ENCODE measurements at places on chromosomes 5 and 9.

DNA sequence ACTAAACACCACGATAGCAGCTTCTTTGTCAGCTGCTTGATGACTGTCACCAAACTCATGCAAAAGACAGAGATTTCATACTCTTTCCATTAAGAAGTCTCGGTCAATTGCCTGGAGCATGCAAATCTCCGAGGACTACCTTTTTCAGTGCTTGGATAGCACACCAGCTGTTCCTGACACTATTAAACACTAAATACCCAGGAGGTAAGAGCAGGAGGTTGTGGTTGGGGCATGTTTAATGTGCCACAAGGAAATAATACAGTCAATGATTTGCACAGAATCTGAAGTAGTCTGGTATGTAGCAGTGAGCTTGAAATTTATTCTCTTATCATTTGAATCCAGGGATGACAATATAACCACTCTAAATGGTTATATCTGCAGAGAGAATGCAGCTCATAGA, 996.2 kb downstream of the CDH12 start:
- no peak for DNase-seq

GRCh38 chr9:82582693-82583092, 480.2 kb downstream of the RASEF start:
- no peak for DNase-seq

GRCh38 chr9:130473009-130473408, 28.2 kb downstream of the ASS1 start:
- DNase-seq = no peak

GRCh38 chr5:133265720-133266526, 214.1 kb downstream of the HSPA4 start:
- DNase-seq = no peak

GRCh38 chr9:13266167-13266566, 13.3 kb downstream of the MPDZ start:
- no peak for DNase-seq

DNA sequence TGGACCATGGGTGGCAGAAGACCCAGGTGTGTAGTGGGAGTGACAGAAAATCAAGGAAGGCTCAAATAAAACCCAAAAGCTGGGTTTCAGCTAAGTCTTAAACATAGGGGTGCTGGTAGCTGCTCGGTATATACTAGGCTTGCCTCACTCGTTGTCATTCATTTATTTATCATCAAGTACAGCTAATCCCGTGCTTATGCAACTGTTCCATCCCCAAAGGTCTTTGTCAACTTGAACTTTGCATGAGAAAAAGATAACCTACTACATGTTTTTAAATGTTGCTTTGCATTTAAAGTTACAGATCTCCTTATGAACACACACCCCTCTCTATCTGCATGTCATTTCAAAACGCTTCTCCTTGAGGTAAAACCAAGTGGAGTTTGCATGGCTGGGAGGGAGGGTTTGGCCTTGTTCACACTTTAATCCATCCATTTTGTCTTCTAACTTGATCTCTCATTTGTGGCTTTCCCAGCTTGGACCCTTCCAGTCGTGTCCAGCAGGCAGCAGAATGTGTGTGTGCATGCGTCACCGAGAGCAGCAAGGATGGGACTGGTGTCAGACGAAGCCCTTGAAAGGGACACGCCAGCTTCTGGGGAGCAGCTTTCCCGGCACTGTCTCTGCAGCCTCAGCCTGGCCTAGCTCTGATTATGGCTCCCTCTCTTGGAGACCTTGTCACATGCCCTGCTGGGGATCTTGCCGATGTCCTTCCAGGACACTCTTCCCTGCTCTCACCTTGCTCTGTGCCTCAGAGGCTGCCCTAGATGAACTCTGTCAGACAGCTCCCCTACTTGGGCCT, 133.5 kb downstream of the GADD45G start:
- no peak for DNase-seq

GRCh38 chr5:112294126-112294525, 125.0 kb downstream of the EPB41L4A start:
- no peak for DNase-seq

- DNase-seq = no peak
These were observed 43.1 kb upstream of the TTC39B start for GRCh38 chr9:15349892-15350761.

DNA sequence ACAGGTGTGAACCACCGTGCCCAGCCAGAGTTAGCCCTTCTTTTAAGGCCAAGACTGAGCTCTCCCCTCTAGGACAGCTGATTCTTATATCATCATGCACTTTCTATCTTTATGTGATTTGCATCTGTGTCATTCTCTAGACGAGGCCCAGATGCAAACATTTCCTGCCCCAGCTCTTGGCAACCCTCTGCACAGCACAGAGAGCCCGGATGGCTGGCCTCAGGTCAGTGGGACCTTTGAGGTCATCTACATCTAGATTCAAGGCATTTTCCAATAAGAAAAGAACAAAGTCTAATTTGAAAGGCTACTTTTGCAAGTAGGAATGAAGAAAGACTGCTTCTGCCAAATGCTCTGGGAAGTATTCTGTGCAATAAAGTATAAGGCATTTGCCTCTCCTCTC, 109.0 kb upstream of the DAB2 start:
- no peak for DNase-seq

DNA sequence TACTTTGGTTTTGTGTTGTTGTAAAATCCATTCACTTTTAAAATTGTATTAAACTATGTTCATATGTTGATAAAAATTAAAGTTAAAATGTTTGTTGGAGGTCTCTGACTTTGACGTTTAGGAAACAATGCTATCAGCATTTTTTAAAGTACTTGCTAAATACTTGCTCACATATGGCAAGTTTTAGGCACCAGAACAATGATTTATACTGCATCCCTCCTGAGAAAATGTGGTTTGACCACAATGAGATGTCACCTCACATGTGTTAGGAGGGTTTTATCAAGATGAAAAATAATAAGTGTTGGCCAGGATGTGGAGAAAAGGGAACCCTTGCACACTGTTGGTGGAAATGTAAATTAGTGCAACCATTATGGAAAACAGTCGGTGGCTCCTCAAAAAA, 180.8 kb downstream of the HSD17B3 start:
- no peak for DNase-seq

DNA sequence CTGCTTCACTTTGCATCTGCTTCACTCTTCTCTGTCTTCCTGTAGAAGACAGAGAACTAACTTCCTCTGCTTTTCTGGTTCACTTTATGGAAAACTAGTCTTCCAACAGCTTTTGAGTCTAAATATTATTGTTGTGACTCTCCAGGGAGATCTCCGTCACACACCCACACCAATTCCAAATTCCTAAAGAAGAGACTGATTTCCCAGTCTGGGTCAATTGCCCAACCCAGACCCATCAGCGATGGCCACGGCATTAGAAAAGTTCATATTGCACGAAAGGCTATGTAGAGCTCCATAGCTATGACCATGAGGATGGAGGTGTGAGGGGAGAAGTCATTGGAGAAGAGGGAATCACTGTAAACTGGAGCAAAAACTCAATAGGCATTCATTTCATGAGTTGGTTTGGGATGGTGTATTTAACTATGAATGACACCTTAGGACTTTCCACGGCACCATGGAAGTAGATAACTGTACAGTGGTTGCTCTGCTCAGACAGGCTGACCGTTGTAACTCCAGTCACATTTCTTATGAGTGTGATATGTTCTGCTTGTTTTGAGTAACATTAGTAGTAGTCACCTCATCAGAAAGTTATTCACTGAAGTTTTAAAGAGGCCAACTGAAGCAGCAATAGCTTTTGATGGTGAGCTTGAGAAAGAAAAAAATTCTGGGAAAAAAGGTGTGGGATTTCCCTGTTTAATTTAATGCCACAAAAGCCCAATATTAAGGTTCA, 78.1 kb upstream of the MAMDC2 start:
- no peak for DNase-seq

GRCh38 chr5:122741681-122742080, 33.2 kb upstream of the SNX2 start:
- DNase-seq = no peak

GRCh38 chr5:104538734-104539133, 976.1 kb upstream of the NUDT12 start:
- no peak for DNase-seq

DNA sequence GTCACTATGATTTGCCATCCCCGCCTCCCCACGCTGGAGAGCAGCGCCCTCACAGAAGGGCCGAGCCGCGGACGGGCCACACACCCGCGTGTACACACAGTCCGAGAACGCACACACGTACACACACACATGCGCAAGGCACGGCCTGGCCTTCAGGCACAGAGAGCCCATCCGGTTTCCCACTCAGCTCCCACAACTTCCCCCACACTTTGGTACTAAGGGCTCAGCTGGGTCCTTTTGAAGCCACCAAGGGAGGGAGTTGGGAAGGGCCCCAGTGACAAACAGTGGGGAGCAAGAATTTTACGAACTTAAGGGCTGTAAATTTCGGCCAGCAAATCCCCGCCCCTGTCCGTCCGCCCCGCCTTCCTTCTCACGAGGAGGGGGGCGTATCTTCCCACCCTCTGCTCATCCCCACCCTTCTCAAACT, 133.3 kb upstream of the HAND1 start:
- DNase-seq = no peak

GRCh38 chr9:38178237-38178636, 109.2 kb upstream of the SHB start:
- no peak for DNase-seq

DNA sequence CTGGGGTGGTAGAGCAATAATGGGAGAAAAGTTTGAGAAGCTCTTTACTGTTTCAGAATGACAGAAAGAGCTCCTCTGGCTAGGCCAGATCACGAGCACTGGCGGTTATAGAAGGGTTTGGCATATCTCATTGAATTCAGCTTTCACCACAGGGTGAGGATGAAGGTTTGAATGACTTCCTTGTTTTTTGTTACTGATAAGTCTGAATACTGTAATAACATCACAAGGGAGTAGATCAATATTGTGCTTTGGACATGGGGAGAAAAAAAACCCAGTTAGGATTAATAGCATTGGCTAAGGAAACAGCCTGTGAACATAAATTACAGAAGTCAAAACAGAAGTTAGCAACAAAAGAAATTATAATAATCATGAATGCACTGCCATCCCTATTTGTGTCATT, 9.4 kb downstream of the PHAX start:
- DNase-seq = no peak

- DNase-seq = peak; percentile 31
These were observed 72.5 kb downstream of the STK10 start for GRCh38 chr5:172115541-172115982.

DNA sequence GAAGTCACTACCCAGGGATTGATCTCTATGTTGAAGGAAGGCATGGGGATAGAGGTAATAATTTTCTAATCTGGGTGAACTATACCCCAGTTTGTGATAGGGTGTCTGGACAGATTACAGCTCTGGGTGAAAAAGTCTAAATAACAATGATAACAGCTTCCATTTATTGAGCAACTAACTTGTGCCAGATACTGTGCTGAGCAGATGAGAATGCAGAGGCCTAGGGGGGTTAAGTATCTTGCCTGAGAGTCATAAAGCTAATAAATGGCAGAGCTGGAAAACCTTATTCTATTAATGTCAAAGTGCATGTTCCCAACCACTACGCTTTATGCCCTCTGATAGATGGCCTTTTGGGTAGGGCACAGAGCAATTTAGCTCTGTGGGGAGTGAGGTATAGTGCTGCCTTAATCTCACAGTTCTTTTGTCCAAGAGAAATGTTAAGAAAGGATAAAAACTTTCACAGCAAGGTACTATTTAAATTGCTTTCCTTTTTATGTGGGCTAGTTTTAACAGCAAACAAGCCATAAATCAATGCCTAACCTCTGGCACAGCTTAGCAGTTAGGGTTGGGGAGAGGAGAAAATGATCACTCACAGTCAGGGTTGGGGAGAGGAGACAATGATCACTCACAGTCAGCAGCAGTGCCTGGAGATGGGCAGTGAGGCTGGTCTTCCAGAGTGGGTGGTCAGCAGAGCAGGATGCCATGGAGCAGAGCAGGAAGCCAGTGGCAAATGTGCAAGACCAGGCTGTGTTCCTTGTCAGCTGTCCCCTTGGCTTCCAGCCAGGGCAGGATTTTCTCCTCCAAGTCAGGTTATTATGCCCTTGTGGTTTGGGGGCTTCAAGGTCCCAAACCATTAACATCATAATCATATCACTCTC, 187.0 kb downstream of the CARTPT start:
- DNase-seq = no peak

- DNase-seq = no peak
These were observed 7.8 kb downstream of the SLC9A3 start for GRCh38 chr5:516338-516925.

- no peak for DNase-seq
These were observed 301.1 kb upstream of the EFNA5 start for GRCh38 chr5:107971846-107972245.

DNA sequence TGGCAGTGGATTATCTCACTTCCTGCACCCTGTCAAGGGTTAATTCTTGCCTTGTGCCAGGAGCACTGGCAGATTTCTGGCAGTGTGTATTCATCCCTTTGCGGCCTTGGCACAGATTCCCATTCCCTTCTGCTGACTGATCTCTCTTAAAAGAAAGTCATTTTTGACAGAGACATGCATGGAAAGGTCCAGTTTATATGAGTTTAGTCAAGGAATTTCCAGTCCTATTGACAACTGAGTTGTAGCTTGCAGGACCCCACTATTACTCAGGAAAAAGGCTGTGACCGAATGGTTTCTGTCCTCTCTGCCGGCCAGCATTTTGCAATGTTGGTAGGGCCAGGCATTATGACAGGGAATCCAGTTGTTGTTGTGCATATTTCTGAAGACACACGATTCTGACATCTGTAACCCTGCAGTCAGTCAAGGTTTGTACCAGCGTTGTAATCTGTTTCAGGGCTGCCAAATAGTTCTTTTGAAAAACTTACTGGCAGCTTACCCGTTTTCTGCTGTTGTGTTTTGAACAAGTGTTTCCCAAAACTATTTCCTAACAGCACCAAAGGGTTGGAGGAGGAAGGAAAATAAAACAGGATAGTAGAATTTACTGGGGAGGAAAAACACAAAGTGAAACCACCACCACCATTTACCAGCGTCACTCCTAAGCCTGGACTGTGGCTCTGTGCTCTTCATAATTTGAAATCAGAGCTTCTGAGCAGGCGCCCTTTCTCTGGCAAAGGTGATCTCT, 243.4 kb upstream of the KLF4 start:
- DNase-seq = no peak

GRCh38 chr9:137811283-137811870, 66.2 kb upstream of the CACNA1B start:
- DNase-seq = no peak

DNA sequence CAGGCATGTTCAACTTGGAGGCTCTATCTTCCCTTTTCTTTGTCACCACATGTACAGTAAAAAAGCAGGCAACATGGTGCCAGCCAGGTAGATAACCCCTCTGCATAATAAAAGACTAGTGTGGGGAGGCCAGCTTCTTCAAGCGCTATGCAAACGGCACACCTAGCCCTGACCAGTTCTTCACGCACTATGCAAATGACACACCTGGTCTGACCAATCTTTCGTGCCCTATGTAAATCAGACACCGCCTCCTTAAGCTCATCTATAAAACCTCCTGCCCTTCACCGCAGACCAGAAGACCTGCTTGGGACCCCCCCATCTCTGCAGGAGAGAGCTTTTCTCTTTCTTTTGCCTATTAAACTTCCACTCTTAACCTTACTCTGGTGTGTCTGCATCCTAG, 28.1 kb upstream of the UGCG start:
- no peak for DNase-seq

- DNase-seq = no peak
These were observed 25.1 kb downstream of the JADE2 start for GRCh38 chr5:134550271-134551214.

GRCh38 chr9:108567571-108567970, 288.2 kb downstream of the ACTL7B start:
- no peak for DNase-seq

GRCh38 chr9:71663216-71663615, 105.1 kb downstream of the CEMIP2 start:
- DNase-seq = no peak
